ENCODE measurements at places on chromosomes 3 and 15.

GRCh38 chr15:91224755-91225380 is 124.8 kb downstream of the SV2B start:
- DNase-seq = no peak

DNA sequence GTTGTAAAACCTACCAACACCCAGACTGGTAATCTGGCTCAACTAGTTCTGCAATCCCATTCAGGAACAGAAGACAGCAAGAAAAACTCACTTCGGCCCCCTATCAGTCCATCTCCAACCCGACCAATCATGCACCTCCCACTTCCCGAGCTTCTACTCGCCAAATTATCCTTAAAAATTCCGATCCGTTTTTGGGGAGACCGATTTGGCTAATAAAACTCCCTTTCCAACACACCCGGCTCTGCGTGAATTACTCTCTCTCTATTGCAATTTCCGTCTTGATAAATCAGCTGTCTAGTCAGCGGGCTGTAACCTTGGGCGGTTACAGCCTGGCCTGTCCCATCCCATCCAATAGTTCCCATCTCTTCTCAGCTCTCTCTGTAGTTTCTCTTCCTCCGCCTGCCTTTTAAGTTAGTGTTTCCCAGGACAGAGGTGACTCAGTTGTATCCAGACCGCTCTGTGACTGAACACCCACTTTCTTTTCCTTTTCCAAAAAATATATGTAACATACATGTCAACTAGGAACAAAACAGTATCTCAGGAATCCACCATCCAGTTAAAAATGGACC is 780 bp upstream of the ACAD9 start:
- peak; percentile 25 for DNase-seq

GRCh38 chr15:38564557-38565286 is at the start of gene RASGRP1:
Gene RASGRP1 (minus strand): TSS chr15:38564814. CDS start chr15:38564628, 186 bp downstream.
- peak; percentile 91 for DNase-seq

GRCh38 chr15:57079931-57080620 is 161.6 kb downstream of the TCF12 start:
- peak; percentile 2 for DNase-seq

- no peak for DNase-seq
These were observed 33.3 kb upstream of the BLM start for GRCh38 chr15:90683876-90684275.

DNA sequence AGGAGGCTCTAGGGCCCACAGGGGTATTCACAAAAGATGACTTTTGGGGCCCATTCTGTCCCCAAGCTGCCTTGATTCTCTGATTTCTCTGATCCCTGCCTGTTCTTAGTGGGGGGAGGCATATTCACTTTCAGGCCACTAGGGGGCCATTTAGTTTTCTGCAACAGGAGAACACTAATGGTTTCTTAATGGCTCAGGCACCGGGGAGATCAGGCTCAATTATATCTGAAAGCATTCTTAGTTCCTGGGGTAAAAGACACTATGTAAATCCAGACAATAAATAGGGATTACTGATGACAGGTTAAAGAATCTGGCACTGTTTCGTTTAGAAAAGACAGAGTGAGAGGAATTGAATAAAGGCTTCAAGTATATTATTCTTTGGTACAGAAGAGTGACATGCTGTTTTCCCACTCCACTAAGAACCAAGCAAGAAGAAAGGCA is 2.5 kb upstream of the INAFM2 start:
- peak; percentile 56 for DNase-seq

DNA sequence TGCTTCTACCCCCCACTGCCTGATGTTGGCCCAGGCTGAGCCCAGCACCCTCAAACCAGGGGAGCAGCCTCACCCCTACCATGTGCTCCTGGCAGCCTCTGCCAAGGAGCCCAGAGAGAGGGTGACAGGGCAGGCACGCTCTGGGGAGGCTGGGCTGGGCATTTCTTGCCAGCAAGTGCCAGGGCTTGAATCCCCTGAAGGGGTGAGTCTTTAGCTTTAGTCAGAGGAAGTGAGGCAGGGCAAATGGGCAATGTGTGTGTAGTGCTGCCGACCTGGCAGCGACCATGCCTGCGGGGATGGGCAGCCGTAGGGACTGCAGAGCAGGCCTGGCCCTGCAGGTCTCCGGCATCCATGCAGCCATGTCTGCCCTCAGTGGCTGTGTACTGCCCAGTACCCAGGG is 18.1 kb downstream of the DUSP7 start:
- no peak for DNase-seq

- DNase-seq = no peak
These were observed 213.1 kb upstream of the NECTIN3 start for GRCh38 chr3:110858549-110858948.

GRCh38 chr3:62451211-62451887 is 78.0 kb upstream of the FEZF2 start:
- DNase-seq = no peak

GRCh38 chr3:121883507-121883906 is 10.7 kb upstream of the SLC15A2 start:
- no peak for DNase-seq

GRCh38 chr3:127690823-127691452 is 18.2 kb downstream of the ABTB1 start:
- no peak for DNase-seq

GRCh38 chr15:70633103-70633831 is 130.1 kb downstream of the UACA start:
- DNase-seq = no peak

DNA sequence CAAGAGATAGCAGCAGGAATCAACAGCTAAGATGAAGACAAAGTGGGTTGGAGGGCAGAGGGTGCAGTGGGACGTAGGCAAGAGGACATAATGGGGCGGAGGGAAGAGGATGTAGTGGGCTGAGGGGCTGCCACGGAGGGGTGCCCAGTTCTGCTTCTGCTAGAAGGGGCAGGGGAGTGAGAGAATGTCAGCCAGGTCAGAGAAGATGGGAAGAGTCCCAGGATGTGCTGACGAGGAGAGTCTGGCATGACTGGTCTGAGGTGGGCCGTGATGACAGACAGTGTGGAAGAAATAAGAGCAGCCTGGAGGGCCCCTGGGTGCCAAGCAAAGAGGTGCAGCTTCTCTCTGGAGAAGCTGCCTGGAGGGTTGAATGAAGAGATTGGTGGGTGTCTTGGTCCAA is 4.0 kb downstream of the SPSB4 start:
- no peak for DNase-seq

GRCh38 chr3:102124704-102125103 is 275.4 kb downstream of the NFKBIZ start:
- no peak for DNase-seq

GRCh38 chr3:145869958-145870357 is 291.0 kb downstream of the PLOD2 start:
- DNase-seq = no peak

DNA sequence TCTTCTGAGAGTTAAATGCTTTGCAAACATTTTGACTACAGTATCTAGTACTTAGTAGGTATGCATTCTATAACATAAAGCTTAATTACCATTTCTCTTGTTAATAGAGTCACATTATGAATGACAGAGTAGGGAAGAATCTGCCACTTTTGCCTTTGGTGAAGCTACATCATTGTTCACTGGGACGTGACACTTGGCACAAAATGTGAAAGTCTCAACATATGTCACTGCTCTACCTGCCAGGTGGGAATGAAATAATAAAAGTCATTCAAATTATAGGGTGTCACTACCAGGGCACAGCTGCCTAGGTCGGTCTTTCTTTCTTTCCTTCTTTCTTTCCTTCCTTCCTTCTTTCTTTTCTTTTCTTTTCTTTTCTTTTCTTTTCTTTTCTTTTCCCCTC is 17.6 kb downstream of the GPR87 start:
- DNase-seq = no peak

DNA sequence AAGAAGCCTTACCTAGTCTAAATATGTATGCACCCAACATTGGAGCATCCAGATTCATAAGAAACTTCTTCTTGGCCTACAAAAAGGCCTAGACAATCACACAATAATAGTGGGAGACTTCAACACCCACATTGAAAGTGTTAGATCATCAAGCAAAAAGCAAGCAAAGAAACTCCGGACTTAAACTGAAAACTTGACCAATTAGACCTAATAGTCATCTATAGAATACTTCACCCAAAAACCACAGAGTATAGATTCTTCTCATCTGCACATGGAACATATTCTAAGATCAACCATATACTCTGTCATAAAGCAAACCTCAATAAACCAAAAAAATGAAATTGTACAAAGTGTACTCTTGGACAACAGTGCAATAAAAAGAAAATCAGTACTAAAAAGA is 22.3 kb upstream of the OR5K4 start:
- no peak for DNase-seq

GRCh38 chr3:194312743-194313281 is 38.3 kb downstream of the CPN2 start:
- no peak for DNase-seq

DNA sequence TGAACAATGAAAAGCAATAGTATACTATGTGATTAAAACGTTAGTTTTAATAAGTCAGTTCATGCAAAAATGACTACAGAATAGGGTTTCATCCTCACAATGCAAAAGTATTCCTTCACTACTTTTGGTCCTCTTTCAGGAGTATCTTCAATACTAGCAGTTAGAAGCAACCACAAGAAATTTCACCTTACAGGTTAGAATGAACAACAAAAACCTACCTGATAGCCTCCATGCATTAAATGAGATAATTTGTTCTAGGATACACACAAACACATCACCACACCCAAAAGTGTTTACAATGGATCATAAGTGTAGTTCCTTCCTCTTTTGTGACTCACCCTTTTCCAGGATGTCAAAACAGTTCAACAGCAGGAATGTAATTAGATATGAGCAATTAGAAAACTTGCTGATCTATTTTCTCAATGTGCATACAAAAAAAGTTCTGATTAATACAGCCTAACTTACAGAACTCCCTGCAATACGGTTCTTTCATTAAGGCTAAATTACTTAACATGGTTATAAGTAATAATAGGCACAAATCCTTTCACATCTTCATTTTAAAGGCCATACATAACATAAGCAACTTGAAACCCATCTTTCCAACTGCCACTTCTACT is 21.6 kb downstream of the UACA start:
- DNase-seq = no peak

- DNase-seq = no peak
These were observed 176.5 kb upstream of the LYSMD4 start for GRCh38 chr15:99909592-99910295.

- DNase-seq = no peak
These were observed 78.7 kb downstream of the MITF start for GRCh38 chr3:69817988-69818387.

GRCh38 chr3:39202094-39202493 is 9.7 kb upstream of the XIRP1 start:
- DNase-seq = no peak

DNA sequence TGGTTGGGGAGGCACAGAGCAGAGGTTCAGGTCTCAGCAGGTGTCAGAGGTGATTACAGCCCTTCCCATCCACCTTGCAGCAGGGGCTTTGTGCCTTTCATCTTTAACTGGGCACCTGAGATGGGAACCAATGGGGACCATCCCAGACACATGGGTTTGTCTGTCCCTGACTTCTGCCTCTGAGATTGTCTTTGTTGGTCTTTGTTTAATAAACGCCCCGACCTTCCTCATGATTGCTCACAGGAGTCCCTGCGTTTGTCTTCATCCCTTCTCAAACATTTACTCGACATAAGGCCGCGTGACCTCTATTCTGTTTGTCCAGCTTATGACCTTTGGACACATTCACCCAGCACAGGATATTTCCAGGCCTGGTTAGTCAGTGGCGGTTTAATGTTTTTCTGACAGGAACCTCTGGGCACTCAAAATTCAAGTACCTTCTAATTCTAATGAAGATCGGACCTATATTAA is 5.9 kb downstream of the ZSCAN2 start:
- no peak for DNase-seq

DNA sequence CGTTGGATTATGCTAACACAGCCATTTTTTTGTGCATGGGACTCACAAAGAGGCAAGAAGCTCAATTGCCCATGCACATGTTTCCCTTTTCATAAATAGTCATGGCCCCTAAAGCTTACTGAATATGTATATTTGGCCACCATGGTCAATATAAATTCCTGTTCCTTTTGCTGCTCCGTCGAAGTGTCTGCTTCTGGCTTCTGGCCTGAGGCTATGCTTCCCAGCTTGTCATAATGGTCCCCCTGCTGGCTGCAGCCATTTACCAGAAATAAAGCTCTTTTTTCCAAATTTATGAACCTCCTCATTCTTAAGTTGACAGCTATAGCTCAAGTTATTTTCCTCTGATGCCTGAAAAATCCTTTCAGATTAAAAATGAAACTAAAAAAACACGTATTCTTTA is 602.1 kb downstream of the VGLL3 start:
- DNase-seq = no peak

DNA sequence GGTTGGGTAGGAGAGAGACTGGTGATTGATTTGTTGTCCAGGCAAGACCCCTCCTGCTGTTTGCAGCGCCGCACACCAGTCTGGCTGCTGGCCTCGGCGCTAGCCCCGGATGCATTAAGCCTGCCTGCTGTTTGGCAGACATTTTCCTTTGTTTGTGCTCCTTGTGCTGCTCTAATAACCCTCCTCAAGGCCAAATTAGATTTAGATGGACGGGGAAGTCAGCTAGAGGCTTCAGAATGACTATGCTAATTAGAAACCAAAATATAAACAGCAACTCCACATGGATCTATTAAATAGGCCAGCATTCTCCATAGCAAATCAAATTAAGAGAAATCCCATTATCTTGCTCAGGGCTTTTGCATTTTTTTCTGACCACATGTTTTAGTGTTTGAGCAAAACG is 445.2 kb downstream of the SQOR start:
- no peak for DNase-seq

DNA sequence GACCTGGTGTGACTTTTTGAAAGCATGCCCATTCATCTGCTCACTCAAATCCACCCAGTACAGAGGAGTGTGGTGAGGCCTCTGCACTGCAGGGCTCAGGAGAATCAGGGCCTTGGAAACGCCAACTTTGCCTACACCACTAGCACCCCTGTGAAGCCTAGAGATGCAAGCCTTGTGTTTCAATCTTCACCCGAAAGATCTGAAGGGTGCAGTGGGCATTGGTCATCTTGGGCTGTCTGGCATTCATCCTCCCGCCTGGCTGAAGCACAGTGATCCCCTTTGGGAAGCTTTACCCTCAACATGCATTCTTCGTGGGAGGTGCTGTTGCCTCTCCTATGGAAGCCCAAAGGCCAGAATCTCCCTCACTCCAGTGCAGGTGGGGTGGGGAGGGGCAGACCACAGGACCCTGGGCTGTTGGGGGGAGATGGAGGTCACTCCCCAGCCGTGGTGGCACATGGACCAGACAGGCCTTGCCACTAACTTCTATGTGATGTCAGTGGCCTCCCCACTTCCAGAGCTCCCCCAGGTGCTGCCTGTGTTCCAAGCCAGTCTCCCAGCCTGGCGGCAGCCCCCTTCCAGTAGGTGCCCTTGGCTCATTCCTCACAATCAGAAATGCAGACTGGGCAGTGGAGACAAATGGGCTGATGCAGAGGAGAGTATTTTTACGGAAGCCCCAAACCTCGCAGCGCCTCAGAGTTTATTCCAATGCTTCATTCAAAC is 92.5 kb downstream of the ADAMTS17 start:
- no peak for DNase-seq

DNA sequence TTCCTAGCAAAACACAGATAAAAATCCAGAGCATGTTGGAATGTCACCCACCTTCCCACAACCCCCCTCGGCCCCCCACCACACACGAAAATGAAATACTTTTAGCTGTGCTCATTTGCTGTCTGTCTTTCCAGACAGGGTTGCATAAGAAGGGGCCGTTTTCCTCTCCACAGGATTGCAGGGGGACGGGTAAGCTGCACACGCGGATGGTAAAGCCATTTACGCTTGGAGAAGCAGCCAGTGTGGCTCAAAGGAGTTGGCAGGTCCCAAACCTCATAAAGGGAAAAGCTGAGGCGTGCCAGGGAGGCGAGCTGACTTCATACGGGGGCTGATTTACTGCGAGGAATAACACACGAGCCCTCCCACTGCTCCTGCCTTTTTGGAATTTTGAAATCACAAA is 47.4 kb upstream of the ITGA11 start:
- no peak for DNase-seq

Measured in naive thymus-derived CD4-positive, alpha-beta T cell (primary cell).